ENCODE measurements at places on chromosomes 13 and 19.

GRCh38 chr19:32469795-32470194 lies 64.2 kb downstream of the DPY19L3 start:
- DNase-seq, result no peak

- DNase-seq, result no peak
Observed at GRCh38 chr13:49602005-49602404, 16.6 kb upstream of the RCBTB1 start.

GRCh38 chr19:58334691-58335249 lies 8.0 kb downstream of the ZSCAN22 start:
- no peak for DNase-seq

DNA sequence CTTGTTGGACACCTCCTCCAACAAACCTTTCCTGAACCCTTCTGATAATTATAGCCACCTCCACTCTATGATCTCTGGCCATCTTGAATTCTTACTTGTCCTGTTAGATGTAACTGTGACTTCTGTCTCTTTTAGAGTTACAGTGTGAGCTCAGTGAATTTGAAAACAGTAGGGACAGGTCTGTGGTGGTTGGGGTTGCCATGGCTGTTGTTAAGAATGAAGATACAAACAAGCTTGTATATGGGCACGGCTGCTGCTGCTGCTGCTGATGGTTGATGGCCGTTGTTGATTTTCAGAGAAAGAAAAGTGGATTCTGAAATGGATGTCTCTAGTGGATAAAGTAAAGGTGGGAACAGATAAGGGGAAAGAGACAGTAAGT lies 101.5 kb downstream of the STARD13 start:
- no peak for DNase-seq
